ENCODE measurements at places on chromosomes 11 and 22.

DNA sequence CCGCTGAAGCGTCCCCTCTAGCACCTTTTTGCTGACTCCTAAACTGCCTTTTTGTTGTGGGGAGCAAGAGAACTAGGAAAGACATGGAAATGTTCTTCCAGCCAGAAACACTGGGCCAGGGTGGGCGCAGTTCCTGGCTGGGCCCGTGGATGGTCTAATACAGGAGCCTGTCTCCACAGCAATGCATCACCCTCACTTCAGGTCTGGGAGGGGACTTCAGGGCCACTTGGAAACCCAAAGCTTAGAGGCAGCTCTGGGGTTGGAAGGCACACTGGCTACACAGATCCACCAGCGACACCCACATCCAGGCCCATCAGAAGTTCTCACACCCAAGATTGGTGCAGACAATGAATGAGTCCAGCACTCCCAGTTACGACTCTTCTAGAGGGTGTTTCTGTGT is 120.3 kb downstream of the ETS1 start:
- DNase-seq: peak; percentile 33

DNA sequence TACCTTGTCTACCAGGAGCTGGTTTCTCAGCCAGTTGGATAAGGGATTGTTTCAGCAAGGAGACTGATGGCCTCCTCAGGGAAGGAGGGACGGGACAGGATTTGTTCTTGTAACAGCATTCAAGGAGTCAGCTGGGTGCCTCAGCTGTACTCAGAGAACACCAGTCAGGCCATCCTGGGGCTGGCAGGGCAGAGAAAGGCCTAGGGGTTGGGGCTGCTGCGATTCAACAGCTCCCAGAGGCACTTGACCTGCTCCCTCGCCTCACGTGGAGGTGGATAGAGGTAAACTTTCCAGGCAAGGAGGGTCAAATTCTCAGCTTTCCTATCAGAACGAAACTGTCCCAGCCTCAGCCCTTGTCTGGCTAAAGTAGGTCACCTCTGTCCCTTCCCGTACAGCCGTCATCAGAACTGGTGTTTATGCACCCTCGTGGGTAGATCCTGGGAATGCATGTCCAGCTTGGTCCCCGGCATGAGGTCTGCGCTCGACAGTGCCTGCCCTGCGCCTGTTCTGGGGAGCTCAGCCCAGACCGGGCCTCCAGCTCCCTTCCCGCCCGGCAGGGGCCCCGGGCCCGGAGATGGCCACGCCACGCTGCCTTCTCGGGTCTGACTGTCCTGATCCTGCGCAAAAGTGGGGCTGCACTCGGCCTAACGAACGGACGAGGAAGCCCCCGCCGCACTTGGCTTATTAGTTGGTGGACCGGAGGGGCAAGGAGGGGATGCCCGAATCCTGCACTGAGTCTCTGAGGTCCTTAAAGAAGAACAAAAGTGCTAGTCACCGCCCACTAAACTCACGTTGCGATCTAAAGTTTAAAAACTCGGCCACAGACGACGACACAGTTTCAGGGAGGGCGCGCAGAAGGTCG is 762 bp upstream of the CCDC134 start:
- no peak for DNase-seq

DNA sequence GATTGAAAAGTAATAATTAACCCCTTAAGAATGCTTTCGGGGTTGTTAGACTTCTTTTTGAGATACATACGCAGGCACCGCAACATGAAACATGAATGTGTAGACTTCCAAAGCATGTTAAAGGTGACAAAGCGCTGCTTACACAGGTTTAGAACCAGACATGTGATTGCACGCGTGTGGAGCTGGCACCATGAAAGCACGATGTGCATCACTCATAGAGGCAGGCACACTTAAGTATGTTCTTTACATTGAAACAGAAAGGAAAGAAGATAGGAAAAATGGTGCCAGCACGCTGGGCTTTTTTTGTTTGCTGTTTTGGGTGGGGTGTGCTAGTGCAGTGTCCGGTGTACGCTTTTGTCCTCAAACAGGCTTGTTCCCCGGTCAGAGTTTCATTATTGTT is 83.6 kb upstream of the PPARA start:
- no peak for DNase-seq

- DNase-seq: no peak
These were observed 69.1 kb upstream of the B3GAT1 start for GRCh38 chr11:134481135-134481534.

GRCh38 chr11:134755535-134755934 is 343.5 kb upstream of the B3GAT1 start:
- DNase-seq: no peak

- DNase-seq: peak; percentile 48
These were observed 935 bp downstream of the QSER1 start for GRCh38 chr11:32893343-32894148.

GRCh38 chr11:75480185-75481175 is 45.3 kb downstream of the GDPD5 start:
- no peak for DNase-seq

DNA sequence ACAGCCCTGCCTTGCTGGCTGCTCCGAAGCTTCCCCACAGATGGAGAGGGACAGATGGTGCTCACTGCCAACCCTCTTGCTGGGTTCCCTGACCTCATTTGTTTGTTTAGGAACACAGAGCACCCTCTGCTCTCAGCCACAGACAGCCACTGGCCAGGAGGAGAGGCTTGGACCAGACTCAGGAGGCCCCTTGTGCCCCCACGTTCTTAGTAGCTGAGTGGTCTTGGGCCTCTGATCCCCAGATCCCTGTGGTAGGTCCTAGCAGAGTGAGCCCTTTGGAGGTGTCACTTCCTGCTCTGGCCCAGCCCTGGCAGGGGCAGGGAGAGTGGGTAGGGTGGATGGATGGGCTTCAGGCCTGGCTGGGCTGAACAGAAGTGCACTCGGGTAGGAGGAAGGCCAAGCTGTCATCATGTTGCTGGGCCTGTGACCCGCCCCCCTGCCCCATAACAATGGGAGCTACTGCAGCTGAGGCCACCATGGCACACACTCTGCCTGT is 84.0 kb downstream of the DHCR7 start:
- DNase-seq: no peak

DNA sequence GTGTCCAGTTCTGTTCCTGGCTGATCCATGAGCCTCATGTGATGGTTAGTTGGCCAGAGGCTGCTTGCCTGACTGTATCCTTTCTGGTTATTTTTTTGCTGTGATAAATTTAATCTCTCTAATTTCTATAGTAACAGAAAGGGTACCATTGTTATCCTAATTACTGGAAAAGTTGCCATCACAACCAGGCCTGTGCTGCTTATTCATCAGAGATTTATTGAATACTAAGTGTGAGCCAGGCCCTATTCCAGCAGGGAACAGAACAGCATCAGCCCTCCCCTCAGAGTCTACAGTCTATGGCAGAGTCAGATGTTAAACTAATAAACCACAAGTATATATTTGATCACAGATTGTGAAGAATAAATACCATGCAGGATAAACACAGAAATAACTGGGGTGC is 86.8 kb downstream of the DEPDC5 start:
- DNase-seq: no peak

- no peak for DNase-seq
These were observed 3.1 kb upstream of the CTSD start for GRCh38 chr11:1766719-1767398.

GRCh38 chr11:5922749-5923426 is 19.2 kb upstream of the OR56A3 start:
- DNase-seq: no peak

Measured in CD4-positive, alpha-beta T cell treated with Interleukin-21 for 1 hour (primary cell).